Left ventricle myocardium inferior (tissue), 1 donor: ENCODE measurements at places on chromosomes 3 and 15. TPM values are rescaled to one million over a fixed set of nuclear protein-coding genes. Genes with fewer than 3 reads are reported as not detected.

Gene OSBPL10
- total RNA-seq: 6.4 TPM

GRCh38 chr15:85063088-85063487, 81.4 kb downstream of the PDE8A start:
- H3K36me3 ChIP-seq: peaks cover 12% of the 10 kb centered on the region
- H3K27ac ChIP-seq: no peak overlapping the region
- no peak for DNase-seq
- H3K4me3 ChIP-seq: no peak overlapping the region
- peaks cover 22% of the 10 kb centered on the region for H3K4me1 ChIP-seq

- H3K4me3 ChIP-seq: no peak overlapping the region
- no peak for DNase-seq
- no peaks in the 10 kb centered on the region for H3K4me1 ChIP-seq
- no peaks in the 10 kb centered on the region for H3K36me3 ChIP-seq
Measured at GRCh38 chr3:100844063-100844936, 135.0 kb downstream of the TFG start.

GRCh38 chr15:35007397-35007796, 19.3 kb upstream of the ZNF770 start:
- H3K4me1 ChIP-seq: peaks cover 6% of the 10 kb centered on the region
- H3K27me3 ChIP-seq: no peaks in the 10 kb centered on the region
- no peak overlapping the region for H3K27ac ChIP-seq
- no peak for DNase-seq

DNA sequence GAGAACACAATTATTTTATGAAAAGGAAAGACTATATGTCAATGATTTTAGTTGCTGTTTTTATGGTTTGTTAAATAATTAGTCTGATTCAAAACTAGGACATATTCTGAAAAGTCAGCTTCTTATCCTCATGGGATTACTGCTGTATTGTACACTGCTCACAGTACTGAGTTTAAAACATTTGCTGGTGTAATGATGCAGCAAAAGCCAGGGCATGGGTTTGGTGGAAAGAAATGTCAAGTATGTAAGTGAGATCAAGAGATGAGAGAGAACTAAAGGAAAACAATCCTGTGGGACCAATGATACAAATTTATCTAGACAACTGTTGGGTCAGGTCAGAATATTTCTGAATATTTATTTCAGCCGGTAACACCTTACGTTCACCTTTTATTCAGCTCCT, 210.1 kb upstream of the ARHGEF26 start:
- H3K4me1 ChIP-seq: no peaks in the 10 kb centered on the region
- no peak for DNase-seq
- no peaks in the 10 kb centered on the region for H3K36me3 ChIP-seq
- no peak overlapping the region for H3K4me3 ChIP-seq
- no peak overlapping the region for H3K27ac ChIP-seq
